ENCODE measurements at places on chromosomes 2 and 18.

- DNase-seq, result no peak
Observed at GRCh38 chr2:19224011-19224410, 134.4 kb downstream of the OSR1 start.

DNA sequence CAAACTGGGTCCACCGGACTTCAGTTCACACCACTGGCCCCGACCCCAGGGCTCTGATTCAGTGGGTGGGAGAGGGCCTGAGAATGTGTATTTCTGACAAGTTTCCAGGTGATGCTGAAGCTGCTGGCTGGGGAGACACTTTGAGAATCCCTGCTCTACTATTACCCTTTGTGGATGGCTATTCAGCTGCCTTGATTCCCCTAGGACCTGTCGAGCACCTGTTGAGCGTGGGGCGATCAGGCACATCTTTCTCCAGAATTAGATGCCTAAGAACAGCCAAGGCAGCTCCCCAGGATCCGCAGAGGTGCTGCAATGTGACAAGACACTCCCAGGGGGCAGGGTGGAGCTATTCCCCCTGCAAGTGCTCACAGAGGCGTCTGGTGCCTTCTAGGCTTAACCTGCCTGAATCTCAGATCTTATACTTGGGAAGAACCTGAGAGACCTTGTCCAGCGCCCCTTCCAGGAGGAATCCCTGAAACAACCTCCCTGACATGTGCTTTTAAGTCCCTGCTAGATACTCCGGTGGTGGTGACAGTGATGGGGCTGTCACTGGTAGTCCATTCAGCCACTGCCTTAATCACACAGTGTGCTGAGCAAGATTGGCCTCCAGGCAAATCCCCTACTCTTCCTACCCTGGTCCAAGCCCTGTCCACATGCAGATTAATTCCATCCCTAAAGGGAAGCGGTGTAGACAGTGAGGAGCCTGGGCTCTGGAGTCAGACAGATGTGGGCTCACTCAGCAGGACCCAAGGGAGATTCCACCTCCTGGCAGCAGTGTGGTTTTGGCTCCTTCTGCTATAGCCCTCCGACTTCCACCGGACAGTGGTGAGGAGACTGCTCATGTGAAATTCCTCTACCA is 43.4 kb upstream of the OTOF start:
- DNase-seq, result no peak

GRCh38 chr2:200930947-200931626 is 32.4 kb downstream of the ORC2 start:
- no peak for DNase-seq

GRCh38 chr2:226683944-226684562 is 115.6 kb downstream of the IRS1 start:
- no peak for DNase-seq

DNA sequence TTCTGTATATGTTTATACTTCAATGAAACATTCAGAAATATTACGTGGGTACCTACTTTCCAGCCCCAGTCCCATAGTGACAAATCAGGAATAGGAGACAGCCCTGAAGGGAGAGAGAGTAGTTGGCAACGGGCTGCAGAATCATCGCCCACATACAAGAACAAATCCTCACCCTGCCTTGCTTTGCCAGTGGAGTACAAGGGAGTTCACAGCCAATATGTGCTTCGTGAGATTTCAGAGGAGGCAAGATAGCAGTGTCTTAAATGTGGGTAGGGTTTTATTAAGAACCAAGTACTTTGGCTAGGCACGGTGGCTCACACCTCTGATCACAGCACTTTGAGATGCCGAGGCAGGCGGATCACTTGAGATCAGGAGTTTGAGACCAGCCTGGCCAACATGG is 40.3 kb upstream of the PKDCC start:
- no peak for DNase-seq

DNA sequence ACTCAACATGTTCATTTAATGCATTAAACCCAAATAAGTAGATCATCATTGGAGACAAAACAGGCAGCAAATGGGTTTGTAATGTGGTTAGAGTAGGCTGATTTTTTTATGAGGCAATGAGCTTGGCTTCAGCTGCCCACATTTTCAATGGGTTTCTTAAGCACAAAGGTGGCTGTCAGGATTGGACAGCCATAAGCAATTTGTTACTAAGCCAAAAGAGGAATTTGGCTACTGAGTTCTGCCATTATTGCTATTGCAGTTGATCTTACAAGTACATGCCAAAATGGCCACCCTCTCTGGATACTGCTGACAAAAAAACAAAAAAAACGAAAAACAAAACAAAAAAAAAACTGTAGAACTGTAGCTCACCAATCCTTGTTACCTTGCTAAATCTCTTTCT is 1348.0 kb upstream of the PIK3C3 start:
- DNase-seq, result no peak

DNA sequence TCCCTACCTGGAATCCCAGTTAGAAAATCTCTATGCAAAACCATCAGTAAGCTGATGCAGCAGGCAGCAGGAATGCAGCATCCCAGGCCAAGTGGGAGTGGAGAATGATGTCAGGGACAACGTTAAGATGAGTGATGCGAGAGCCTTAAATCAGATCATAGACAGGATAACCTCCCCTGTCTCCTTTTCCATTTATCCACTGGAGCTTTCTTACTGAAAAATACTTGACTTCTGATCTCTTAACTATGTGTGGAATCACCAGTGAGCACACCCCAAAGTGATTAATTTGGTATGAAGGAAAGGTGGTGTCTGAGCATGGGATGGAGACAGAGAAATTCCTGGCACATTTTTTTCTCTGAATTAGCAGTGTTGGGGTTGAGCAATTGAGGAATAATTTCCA is 98.0 kb downstream of the RND3 start:
- DNase-seq, result no peak

GRCh38 chr2:40625849-40626248 is 174.0 kb upstream of the SLC8A1 start:
- no peak for DNase-seq

- no peak for DNase-seq
Observed at GRCh38 chr2:236735825-236736238, 166.2 kb downstream of the ACKR3 start.

DNA sequence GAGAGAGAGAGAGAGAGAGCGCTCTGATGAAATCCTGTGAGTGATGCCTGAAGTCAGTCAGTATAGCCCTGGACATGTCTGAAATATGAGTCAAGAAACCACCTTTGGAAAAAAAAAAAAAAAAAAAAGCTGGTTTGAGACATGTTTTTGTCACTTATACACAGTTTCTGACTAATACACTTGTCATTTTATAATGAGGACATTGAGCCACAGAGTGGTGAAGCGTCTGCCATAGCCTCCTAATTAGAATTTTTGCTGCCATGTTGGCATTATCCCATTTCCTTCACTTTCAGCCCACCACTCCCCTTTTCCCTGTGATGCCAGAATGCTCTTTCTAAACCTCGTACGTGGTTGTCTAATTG is 15.7 kb upstream of the MYO3B start:
- no peak for DNase-seq

GRCh38 chr18:5948237-5948636 is 52.9 kb upstream of the TMEM200C start:
- no peak for DNase-seq

- no peak for DNase-seq
Observed at GRCh38 chr2:98589489-98589888, 18.8 kb downstream of the COA5 start.

- DNase-seq, result no peak
Observed at GRCh38 chr18:39033312-39033711, 1467.7 kb upstream of the CELF4 start.

- DNase-seq, result no peak
Observed at GRCh38 chr2:38442643-38443541, 65.8 kb upstream of the ATL2 start.

- no peak for DNase-seq
Observed at GRCh38 chr18:36153771-36154170, 24.1 kb downstream of the ELP2 start.

DNA sequence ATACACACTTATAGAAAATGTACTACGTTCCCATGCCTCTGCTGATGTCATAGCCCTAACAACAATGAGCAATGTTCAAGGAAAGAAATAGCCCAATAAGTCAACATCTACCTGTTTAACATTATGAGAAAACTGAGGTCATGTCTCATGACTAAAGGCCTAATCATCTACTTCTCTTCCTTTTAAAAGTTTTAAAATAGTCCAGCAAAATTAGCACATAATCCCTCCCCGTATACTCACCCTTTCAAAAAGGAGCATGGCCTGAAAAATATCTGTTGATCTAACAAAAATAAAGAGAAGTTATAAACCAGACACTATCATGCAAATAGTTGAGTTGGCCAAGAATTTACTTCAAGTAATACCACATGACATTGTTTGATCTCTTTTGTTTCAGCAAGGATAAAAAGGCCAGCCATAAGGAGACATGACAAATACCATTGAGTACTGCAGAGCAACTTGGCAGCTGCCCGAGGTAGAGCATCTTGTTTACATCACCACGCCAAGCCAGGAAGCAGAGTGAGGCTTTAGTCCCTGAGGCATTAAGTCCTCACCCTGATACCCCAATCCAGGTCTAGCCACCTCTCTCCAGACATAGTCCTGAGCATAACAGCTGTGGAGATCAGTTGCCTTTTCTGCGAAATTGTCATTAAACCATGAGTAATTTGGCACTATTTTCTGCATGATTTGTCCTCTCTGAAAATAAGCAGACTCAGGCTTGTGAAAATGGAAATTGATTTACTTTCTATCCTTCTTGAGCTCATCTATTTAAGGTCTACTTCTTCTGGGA is 137.4 kb upstream of the ETAA1 start:
- no peak for DNase-seq

DNA sequence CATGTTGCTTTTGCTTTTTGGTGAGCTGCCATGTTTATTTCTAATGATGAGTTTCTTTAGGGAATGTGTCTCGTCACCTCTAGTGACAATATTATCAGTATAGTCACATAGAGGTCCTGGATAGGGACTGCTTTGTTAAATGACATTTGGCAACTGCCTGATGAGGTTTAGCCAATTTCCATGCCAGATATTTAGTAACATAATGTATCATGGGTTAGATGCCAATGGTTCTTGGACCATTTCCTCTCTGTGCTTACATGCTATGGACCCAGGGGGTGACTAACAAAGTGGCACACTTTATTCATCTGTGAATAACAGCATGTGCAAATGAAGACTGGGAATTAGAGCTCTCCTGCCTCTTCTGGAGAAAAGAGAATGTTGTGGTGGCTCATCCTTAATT is 56.2 kb upstream of the RAB27B start:
- no peak for DNase-seq

- DNase-seq, result no peak
Observed at GRCh38 chr18:78876868-78877267, 102.8 kb upstream of the SALL3 start.

DNA sequence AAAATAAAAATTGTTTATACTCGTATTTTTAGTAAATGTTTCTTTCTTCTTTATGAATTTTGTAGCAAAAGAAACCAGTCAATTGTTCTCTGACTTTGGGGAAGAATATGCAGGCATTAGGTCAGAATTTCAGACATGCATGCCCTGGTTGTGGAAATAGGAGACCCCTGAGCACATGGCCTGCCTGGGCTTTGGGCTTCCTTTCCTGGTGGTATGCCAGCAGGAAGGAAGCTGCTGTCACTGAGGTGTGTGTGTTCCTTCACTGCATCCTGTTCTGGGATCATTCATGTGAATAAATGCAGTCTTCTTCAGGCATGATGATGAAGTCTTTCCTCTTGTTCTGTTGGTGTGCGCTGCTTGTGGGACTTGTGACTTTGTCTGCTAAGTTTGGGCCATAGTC is 920.2 kb upstream of the VRK2 start:
- no peak for DNase-seq

GRCh38 chr2:169741-170140 is 94.1 kb downstream of the SH3YL1 start:
- no peak for DNase-seq

DNA sequence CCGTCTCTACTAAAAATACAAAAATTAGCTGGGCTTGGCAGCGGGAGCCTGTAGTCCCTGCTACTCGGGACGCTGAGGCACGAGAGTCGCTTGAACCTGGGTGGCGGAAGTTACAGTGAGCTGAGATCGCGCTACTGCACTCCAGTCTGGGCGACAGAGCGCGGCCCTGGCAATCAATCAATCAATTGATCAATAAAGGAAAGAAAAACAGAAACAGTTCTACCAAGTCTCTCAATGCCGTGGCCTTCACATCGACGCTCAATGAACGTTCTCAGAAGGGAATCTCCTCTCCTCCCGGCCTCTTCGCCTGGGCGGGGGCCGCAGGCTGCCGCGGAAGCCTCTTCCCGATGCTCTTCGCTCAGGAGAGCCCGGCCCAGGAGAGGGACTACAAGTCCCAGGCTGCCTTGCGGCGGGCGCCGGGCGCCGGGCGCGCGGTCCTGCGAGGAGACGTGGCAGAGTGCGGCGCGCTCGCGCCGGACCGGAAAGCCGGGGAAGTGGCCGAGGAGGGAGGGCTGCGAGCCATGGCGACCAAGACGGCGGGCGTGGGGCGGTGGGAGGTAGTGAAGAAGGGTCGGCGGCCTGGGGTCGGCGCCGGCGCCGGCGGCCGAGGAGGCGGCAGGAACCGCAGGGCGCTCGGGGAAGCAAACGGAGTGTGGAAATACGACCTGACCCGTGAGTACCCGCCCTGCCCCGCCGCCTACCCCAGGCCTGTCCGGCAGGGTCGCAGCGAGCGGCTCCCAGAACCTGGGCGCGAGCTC is at the start of gene TMEM214:
Gene TMEM214 (plus strand): TSS at position 471 of the 758 bp plus-strand sequence. CDS start 51 bp downstream, at position 522.
- DNase-seq, result peak; percentile 40

DNA sequence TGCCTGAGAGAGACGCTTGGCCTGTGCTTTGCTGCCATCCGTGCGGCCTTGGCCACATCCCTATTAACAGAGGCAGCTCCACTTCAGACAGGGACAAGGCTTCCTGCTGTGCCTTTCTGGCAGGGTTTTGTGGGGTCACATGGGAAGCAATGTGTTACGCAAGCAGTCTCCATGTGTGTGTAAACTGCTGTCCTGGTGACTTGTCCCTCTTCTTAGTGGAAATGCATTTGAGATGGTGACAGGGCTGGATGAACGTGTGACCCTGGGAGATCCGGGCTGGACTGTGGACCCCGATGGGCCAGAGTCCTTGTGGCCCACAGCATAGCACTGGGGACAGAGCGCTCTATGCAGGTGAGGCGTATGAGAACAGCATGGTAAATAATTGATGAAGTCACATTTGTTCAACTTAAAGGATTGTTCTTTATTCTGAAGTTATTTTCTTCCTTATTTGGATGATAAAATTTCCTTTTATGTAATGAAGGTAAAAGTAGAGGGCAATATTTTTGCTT is 23.2 kb downstream of the ASB1 start:
- no peak for DNase-seq

GRCh38 chr2:63837036-63837594 is 4.6 kb upstream of the UGP2 start:
- no peak for DNase-seq

- DNase-seq, result no peak
Observed at GRCh38 chr2:138827426-138828054, 47.4 kb upstream of the NXPH2 start.

Data from stimulated activated CD8-positive, alpha-beta memory T cell treated with anti-CD3 and anti-CD28 coated beads, Interleukin-4, amount 100 ng/mL, for 4 hours (primary cell).